ENCODE measurements at places on chromosomes 4 and X. TPM values are rescaled to one million over a fixed set of nuclear protein-coding genes. Genes with fewer than 3 reads are reported as not detected.

SPANXB1 gene
- not detected for total RNA-seq

CXCL6 gene
- 30.8 TPM for total RNA-seq

NLGN3 gene
- not detected for total RNA-seq

TKTL2 gene
- total RNA-seq, result not detected

BST1 gene
- not detected for total RNA-seq

SOX3 gene
- not detected for total RNA-seq

NDNF gene
- total RNA-seq, result not detected

PLRG1 gene
- total RNA-seq, result 105 TPM

XAGE2 gene
- total RNA-seq, result not detected

PLAC1 gene
- total RNA-seq, result 2.4 TPM

CXXC4 gene
- under 0.01 TPM for total RNA-seq

RASL11B gene
- total RNA-seq, result 1.4 TPM

DCHS2 gene
- total RNA-seq, result not detected

AFM gene
- not detected for total RNA-seq
